ENCODE measurements at places on chromosomes 4 and X. TPM values are rescaled to one million over a fixed set of nuclear protein-coding genes. Genes with fewer than 3 reads are reported as not detected.
A peak's percentile ranks its signal among the peaks of the same experiment; 100 is the strongest.

DNA sequence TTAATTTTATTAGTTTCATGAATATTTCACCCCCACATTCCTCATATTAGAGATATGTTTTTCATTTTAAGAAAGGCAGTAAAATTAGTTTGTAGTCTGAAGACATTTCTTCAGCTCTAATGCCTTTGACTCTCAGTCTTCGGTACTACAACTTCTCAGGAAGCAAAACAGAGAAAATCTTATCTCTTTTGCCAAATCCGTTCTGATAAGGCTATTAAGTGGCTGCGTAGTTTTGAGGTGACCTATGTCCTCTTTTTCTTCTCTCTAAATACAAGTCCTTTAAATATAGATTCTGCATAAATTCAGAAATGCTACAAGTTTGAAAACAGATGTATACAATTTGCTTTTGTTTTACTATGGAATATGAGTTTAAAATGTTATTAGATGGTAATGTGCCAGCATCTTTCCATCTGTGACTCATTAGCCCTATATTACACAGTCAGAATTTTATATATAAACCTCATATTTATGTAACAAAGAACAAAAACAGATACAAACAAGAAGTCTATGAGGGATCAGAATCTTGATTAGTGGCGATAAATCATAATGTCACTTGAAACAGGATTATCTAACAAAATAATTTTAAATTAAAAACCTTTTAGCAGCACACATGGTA is 181.2 kb upstream of the ETNPPL start:
- DNase-seq: no peak

DNA sequence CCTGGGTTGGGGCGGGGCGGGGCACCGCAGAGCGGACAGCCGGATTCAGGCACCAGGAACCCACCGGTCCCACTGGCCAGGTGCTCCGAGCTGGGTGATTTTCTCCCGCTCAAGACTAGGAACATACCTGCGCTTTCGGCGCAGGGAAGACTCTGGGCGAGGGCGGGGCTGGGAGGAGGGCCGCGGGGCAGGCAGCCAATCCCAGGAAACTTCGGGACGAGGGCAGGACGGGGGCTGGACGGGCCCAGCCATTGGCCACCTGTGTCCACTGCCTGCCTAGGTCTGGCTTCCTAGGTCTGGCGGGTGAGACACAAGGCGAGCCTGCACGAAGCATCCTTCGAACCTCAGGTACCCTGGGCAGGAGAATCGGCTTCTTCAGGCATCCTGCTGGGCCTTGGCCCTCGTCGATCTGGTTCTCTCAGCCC is 274 bp upstream of the ERVMER34-1 start:
- DNase-seq: peak; percentile 23

- no peak for DNase-seq
These were observed 10.1 kb upstream of the FMR1 start for GRCh38 chrX:147901461-147902126.

DNA sequence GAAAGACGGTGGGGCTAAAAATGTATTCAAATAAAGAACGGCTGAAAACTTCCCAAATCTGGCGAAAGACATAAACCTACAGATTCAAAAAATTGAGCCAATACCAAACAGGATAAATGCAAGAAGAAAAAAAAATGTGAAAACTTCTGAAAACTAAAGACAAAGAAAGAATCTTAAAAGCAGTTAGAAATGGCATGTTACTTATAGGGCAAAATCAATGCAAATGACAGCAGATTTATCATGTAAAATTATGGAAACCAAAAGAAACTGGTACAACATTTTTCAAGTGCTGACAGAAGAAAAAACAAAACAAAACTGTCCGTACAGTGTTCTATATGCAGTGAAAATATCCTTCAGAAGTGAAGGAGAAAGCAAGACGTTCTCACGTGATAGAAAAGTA is 239.0 kb downstream of the PDGFC start:
- no peak for DNase-seq

DNA sequence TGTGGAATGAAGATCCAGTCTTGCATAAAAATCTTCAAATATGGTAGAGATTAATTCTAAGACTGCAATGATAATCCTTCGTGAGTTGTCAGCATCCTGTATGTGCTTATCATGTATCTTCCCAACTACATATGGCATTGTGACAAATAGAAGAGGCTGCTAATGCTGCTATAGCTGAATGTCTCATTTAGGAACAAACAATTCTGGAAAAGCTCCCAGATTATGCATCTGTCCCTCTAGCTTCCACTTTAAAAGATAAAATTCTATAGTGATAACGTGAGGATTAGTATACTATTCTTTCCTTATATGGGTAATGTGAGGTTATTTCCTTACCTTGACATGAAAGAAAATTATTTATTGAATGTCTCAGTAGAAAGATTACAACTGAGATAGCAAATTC is 930.9 kb downstream of the DMD start:
- DNase-seq: no peak

DNA sequence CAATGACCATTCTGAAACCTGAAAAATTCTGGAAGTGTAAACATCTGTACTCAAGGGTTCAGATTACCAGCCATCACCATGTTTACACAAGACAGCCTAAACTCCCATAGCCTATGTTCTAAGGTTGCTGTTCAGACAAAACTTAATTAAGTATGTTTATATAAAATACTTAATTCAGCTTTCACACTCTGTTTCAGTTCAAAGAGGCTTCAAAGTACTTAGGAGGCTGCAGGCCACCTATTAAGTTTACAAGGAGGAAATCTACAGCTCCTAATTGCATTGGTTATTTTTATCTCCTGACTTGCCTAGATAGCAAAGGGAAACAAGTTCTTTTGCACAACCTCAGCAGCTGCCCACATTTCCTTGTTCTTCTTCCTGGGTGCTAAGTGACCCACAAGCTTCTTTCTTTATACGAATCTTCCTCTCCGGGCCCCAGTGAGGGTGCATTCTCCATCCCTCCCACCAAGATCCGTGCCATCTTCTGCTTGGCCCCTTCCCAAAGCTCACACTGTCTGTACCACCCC is 2.0 kb downstream of the GAK start:
- DNase-seq: no peak

DNA sequence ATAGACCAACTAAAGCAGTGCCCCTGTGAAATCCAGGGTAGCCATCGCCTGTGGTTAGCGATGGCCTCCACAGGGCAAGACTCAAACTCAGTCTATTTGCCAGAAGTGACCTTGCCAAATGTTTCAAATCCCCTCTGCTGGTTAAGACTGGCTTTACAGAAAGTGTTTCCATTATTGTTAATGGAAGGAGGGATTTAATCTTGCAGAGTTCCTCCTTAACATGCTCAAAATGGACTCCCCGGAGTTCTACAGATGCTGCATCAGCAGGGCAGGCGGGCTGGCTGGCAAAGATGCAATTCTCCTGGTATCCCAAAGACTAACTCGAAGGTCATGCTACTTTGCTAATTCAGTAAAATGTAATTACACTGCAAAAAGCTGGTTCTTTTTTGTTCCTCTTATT is 313.0 kb upstream of the SLC7A11 start:
- no peak for DNase-seq

DNA sequence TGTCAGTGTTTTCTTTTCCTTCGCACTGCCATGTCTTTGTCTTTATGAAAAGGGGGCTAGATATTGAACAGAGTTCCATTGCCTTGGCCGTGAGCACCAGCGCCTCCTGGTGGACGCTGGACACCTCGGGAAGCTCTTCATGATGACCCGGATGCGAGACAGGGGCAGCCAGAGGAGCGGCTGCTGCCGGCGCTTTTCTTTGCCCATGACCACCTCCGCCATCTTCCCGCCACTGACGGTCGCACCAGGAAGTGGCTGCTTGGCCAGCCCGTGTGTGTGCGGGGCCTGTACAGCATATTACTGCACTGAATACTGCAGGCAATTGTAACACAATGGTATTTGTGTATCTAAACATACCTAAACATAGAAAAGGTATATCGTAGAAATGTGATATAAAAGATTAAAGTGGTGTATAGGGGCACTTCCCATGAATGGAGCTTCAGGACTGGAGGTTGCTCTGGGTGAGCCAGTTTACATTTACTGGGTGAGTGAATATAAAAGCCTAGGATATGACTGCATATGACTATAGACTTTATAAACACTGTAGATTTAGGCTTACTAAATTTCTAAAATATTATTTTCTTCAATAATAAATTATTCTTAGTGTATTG is 15.8 kb upstream of the GRIA2 start:
- DNase-seq: no peak

DNA sequence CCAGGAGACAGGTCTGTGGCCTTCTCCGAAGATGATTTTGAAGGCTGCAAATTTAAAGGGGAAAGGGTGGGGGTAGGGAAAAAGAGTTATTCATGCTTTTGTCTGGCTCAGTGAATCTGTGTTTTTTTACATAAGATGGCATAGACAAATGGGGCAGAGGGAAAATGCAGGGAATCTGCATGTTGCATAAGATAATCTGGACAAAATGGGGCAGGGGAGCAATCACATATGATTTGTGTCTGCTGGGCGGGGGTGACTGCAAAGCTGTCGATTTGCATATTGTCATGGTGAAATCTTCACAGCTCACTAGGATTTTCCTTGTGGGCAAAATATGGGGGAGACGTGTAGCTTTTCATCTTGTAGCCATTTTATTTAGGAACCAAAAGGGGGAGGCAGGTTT is 29.4 kb upstream of the GYG2 start:
- no peak for DNase-seq

DNA sequence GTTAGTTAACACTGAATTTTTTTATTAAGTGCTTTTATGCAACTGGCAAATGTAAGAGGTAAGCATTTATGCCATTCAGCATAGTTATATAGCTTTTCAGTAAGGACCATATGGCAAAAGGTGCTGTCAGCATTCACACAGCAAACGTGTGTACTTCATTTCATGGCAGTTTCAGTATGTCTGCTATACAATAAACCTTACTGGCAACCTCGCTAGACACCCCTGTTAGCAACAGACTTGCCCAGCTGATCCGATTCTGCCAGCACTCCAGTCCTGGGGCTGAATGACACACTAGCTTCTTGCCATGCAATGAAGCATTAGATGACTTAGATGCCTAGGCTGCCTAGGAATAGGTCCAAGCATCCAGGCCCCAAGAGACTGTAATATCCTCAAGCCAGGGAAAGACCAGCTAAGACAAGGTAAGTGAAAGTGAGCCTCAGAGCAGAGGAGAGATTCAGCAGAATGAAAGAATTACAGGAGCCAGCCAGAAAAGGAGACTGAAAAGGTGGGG is 47.3 kb upstream of the DOCK11 start:
- no peak for DNase-seq

- DNase-seq: no peak
These were observed 4.4 kb upstream of the ZFP92 start for GRCh38 chrX:153406903-153407302.

DNA sequence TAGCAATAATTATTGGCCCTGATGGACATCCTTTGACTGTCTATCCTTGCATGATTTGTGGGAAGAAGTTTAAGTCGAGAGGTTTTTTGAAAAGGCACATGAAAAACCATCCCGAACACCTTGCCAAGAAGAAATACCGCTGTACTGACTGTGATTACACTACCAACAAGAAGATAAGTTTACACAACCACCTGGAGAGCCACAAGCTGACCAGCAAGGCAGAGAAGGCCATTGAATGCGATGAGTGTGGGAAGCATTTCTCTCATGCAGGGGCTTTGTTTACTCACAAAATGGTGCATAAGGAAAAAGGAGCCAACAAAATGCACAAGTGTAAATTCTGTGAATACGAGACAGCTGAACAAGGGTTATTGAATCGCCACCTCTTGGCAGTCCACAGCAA is 60.7 kb downstream of the ZFX start:
- no peak for DNase-seq

DNA sequence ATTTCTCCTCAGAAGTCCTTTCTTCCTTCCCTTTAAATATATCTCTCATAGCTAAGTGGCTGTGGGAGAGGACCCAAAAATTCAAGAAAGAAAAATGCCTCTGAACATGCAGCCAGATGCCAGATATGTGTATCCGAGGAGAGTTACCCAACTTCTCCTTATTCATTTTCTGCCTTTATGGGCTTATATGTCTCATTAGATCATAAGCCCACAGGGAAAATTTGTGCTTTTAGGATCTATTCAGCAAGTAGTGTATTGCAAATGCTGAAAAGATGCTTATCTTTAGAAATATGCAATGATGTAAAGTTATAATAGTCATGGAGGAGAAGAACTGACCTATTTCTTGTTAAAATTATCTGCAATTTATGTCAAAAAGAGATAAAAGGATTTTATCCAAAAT is 371.8 kb upstream of the NOCT start:
- no peak for DNase-seq

GRCh38 chr4:76898385-76898692 is 395 bp upstream of the SOWAHB start:
- no peak for DNase-seq

- DNase-seq: no peak
These were observed 30.0 kb upstream of the RNF128 start for GRCh38 chrX:106696502-106696901.

GRCh38 chrX:133776072-133776471 is 209.3 kb downstream of the GPC3 start:
- no peak for DNase-seq

DNA sequence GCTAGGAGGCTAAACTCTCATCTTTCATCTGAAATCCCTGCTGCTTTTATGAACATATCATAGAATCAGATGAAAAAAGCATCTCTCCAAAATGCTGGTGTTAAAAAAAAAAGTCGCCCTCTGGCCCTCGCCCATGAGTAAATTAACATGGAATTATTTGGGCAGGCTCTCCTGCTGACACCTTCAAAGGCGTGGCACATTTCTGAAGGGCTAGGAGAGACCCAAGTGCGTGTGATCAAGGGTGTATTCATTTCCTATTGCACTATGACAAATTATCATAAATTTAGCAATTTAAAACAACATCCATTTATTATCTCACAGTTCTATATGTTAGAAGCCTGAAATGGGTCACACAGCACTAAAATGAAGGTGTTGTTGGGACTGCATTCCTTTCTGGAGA is 5.1 kb downstream of the ANXA3 start:
- DNase-seq: no peak

- no peak for DNase-seq
These were observed 344.8 kb downstream of the ZNF674 start for GRCh38 chrX:46200413-46200812.

- DNase-seq: peak; percentile 42
These were observed at the start of gene GPC4 for GRCh38 chrX:133415276-133416105. Gene GPC4, minus strand, starts transcription at chrX:133415489. Its CDS starts 524 bp downstream, at chrX:133414965.

DNA sequence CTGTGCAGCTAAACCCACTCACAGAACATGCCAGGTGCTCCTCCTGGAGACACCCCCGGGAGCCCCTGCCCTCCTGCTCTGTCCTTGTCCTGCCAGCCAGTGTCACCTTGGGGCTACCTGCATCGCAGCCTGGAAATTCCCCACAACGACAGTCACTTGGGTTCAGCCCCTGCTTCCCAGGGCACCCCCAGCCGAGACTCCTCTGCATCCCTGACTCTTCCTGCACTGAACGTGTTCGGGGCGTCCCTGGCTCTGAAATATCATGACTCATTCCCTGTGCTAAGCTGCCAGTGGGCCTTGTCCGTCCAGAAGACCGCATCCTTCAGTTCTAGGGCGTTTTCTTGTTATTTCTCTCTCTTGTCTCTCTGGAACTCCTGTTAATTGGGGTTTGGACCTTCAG is 5.8 kb downstream of the CFAP99 start:
- DNase-seq: no peak

The TRAM1L1 gene
- 9.7 TPM for total RNA-seq

The PAGE4 gene
- not detected for total RNA-seq

The TMEM35A gene
- 6.2 TPM for total RNA-seq

The PRDM5 gene
- total RNA-seq: 23.6 TPM

All from mesothelial cell of epicardium (in vitro differentiated cells).